NCI-H1105 (cell line): ENCODE measurements at places on chromosomes 2 and 18.

DNA sequence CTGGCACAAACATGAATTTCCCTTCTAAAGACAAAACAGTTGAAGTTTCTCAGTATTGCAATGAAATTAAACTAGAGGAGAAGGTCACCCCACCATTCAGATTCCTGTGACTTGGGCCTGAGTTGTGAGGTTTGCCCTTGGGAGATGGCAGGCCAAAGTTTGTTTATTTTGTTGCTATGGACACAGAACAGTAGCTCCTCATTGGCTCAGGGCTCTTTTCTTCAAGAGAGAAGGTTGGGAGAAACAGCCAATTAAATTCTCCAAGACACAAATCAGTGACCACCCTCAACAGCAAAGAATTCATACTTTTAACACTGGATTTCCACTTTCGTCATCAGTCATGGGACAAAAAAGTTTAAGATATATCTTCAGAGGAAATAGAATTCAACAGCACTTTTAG lies at the start of gene FLACC1:
TSS of gene FLACC1 (minus strand) at position 125 of the 400 bp plus-strand sequence. CDS start 5,941 bp downstream, outside the sequence.
- no peak for DNase-seq

- no peak for DNase-seq
These were observed 192.4 kb downstream of the AFF3 start for GRCh38 chr2:99949963-99950362.

- DNase-seq = no peak
These were observed 80.1 kb upstream of the CTDP1 start for GRCh38 chr18:79599441-79599931.

DNA sequence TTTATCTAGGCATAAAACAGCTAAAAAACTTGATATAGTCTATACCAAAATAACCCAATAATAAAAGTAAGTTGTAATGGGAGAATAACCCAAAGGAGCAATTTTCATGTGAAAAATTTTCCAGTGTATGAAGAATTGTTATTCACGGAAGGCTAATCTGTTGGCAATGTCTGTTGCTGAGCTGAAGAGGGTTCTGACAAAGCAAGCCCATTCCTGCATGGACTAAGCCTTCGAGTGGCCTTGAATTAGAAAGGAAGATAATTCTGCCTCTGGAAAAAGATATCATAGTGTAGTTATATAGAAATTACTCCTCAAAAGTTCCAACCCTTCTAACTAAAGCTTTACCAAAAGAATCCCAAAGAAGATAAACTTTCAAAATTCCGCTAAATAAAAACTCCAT lies 101.5 kb downstream of the MAP2 start:
- peak; percentile 9 for DNase-seq

- DNase-seq = no peak
These were observed 61.4 kb downstream of the DIPK1C start for GRCh38 chr18:74395648-74396154.

GRCh38 chr2:208304695-208305094 lies 38.6 kb downstream of the PIKFYVE start:
- no peak for DNase-seq

DNA sequence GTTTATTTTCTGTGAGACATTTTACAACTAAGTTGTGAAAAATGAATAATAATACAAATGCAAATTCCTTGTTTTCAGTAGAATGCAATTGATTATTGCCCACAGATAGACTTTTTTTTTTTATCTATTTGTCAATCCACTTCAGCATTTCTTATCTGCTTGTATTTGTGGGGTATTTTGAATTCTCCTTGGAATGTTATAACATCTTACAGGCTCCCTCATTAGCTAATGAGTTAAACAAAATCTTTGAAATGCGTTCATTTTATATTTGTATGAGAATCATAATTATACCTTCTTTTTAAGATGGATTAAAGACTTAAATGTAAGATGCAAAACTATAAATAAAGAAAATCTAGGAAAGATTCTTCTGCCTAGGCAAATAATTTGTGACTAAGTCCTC lies 114.2 kb downstream of the CALCRL start:
- no peak for DNase-seq

DNA sequence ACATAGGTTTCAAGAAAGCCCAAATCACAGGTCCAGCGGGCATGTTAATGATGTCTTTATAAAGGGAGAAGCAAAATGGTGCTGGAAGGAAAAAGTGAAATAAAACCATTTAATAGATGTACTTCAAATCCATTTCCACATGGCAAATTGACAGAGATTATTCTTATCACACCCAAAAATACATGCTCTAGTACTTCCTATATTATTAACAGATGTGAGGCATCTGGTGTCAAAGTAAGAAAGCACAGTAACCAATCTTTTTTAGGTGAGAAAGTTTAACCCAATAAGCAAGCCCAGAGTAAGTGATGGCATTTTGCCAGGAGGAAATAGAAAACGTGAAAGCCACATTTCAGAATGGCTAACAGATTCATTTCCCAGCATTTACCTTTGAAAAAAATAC lies 128.0 kb downstream of the ABCA12 start:
- DNase-seq = no peak

DNA sequence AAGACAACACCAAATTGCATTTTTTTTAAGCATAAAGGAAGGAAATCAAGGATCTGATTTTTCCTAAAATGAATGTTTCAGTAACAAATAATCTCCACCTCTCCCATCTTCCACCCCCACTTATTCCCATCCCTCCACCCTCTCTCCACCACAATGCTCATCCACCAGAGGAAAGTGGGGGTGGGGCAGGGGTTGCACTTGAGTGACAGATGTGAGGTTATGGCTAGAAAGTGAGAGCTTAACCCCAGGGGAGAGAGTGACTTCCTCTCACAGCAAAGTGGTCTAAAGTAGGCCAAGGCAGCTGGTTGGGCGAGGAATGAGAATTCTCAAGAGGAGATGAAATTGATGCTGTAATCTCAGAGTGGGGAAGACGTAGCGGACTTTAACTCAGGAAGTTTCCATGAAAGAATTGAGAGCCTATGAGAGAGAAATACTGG lies 104.7 kb downstream of the HNRNPLL start:
- no peak for DNase-seq

DNA sequence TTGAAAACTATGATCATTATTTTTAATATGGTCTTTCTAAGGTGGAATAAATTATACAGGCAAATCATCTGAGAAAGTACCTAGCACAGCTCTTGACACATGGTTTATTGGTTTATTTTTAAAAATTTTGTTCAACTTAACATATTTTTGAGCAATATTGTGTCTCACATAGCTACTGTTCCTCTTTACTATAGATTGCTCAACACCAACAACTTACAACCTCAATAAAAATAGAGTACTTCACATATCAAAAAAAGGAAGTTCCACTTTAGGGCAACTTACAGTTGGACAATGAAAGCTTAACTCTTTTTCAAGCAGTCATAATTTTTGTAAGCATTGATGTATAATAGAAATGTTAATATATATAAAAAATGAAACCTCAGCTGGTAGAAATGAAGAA lies 440.9 kb upstream of the UBE2E3 start:
- no peak for DNase-seq

DNA sequence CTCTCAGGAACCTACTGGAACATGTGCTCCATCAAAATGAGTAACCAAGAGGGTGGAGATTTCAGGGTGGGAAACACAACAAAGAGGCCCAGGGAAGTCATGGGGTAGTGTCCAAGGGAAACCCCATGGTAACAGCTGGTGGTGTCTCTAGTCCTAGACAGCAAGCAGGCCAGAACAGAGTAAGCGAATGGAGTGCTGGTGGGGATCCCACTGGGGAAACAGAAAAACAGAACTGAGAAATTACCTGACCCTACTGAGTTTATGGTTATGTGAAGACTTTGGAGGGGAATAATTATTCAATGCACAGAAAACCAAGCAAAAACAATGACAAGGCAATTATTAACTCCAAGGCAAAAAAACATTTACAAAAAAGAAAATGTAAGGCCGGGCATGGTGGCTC lies 16.9 kb downstream of the ERCC3 start:
- no peak for DNase-seq

GRCh38 chr2:66985906-66986305 lies 411.2 kb upstream of the ETAA1 start:
- no peak for DNase-seq

DNA sequence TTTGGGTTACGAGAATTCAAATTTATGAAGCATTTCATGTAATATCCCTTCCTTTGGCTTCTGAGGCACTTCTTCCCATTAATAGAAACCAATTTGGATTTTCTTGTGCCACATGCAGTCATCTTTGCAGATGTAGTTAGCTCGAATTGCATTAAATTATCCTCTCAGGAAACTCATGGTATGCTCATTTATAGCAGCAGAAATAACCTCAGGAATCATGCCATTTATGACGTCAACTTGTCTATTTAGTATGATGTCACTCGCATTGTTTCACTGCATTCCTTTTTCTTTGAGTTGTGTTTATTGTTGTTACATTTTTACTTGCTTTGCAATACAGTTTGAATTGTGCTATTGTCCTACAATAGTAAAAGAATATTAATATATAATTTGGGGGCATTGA lies 163.8 kb downstream of the RBM43 start:
- no peak for DNase-seq

DNA sequence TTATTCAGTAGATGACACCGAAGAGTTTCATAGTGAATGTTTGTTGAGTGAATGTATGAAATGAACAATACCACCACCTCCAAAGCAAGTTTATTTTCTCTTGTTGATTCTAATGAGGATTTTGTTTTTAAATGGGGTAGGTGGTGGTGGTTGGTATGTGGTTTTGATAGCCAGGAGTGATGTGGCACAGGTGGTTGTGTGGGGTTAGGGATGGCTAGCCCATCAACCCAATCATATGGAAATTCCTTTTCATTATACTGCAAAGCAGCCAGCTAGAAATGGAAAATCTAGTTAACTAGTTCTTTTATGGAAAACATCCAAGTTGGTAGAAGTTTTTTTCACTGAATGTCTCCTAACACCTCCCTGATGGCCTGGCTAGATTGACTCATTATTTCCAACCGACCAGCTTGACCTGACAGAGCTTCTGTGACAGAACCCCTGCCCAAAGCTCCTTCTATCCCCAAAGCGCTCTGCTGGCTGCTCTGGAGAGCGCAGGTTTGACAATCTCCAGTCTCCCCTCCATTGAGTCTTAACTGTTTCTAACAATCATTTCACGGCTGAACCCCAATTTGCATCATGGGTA lies 376.9 kb downstream of the MTX2 start:
- no peak for DNase-seq

GRCh38 chr2:11995456-11995855 lies 249.0 kb downstream of the LPIN1 start:
- no peak for DNase-seq

GRCh38 chr2:159375241-159375640 lies 88.7 kb upstream of the WDSUB1 start:
- DNase-seq = no peak

GRCh38 chr2:56068746-56069145 lies 115.0 kb upstream of the CCDC85A start:
- DNase-seq = no peak

- DNase-seq = no peak
These were observed 110.4 kb upstream of the VRK2 start for GRCh38 chr2:57936216-57936615.

DNA sequence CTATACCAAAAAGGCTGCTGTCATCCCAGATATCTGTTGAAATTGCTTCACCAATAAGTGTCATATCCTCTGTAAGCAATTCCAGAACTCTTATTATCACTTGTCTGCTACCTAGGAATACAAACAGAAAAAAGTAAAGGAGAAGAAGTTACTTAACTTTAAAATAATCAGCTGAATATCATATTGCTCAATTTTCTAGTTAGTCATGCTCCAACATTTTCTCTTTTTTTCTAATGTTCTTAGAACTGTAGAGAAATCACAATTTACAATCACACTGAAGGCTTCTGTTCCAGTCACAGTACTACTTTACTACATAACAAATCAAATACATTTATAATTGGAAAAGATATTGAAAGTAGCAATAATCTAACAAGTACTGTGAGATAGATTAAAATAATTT lies 17.4 kb downstream of the RTTN start:
- DNase-seq = no peak

GRCh38 chr2:28480403-28481049 lies 15.3 kb upstream of the PLB1 start:
- DNase-seq = no peak

GRCh38 chr2:50529600-50530218 lies 502.2 kb downstream of the NRXN1 start:
- DNase-seq = peak; percentile 44

DNA sequence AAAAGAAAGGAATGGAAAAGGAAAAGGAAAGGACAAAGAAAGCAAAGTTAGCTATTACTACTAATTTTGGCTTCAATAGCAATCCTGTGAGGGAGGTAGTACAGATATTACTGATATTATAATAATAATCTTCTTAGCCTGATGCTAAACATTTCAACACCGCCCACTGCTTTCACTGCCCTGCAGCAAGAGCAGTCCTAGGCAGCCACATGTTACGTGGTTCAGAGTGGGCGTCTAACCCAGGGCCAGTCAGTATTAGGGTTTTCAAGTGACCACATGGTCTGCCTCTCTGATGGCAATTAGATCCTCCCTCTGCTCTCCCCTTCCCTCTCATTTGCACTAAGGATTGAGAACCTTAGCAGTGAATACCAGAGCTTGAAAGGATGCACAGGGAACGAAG lies 83.7 kb upstream of the ZNF397 start:
- no peak for DNase-seq

- peak; percentile 80 for DNase-seq
These were observed at the start of gene SPRED2 for GRCh38 chr2:65432227-65433190. Gene SPRED2 (minus strand): TSS chr2:65432599. CDS start chr2:65431987, 612 bp downstream.

DNA sequence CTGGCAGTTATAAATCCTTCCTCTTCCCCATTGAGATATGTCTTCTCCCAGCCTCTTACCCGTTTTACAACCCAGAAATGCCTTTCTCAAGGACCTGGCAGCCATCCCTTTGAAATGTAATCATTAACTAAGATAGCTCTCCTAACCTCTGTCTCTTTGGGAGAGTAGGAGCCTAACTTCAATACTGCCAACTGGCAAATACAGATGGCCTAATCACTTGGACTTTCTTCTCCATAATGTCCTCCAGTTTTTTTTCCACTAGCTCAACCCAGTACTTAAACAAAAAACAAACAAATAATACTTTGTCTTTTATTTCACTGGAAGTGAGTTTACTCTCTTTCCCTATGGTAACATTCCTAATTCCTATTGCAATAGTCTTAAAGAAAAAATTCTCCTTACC lies 1391.1 kb downstream of the SUCLG1 start:
- DNase-seq = no peak

- no peak for DNase-seq
These were observed 32.8 kb downstream of the AQP12A start for GRCh38 chr2:240724431-240724830.

GRCh38 chr2:240463274-240463865 lies 27.9 kb downstream of the GPC1 start:
- no peak for DNase-seq

GRCh38 chr18:22971038-22971437 lies 37.9 kb downstream of the RBBP8 start:
- no peak for DNase-seq

GRCh38 chr18:45874491-45875184 lies 49.2 kb downstream of the SIGLEC15 start:
- DNase-seq = no peak

DNA sequence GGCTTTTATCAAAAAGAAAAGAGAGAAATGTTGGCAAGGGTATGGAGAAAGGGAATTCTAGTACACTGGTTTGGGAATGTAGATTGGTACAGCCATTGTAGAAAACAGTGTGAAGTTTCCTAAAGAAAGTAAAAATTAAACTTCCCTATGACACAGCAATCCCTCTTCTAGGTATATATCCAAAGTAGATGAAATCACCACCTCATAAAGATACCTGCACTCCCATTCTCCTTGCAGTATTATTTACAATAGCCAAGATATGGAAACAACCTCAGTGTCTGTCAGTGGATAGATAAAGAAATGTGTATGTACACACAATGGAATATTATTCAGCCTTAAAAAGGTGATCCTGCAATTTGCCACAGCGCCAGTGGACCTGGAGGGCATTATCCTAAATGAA lies 147.2 kb upstream of the NOSTRIN start:
- no peak for DNase-seq

- no peak for DNase-seq
These were observed 56.2 kb upstream of the ID2 start for GRCh38 chr2:8625399-8626300.
